ENCODE measurements at places on chromosomes 1 and 21.

DNA sequence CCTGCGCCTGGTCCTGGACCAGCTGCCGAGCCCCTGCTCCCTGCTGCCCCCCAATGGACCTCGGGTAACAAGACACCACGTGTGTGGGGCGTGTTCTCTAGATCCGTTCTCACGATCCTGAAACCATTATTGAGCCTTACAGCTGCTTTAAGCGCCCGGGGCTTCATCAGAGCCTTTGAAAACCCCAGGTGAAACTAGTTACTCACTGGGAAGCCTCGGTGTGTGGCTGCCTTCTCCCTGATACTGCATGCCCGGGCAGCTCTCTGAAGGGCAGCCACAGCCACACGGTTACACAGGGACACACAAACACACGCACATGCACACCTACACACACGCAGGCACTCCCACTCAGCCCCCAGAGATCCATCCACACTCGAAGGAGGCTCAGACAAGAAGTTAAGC, 5.3 kb downstream of the HES2 start:
- peak; percentile 75 for DNase-seq

DNA sequence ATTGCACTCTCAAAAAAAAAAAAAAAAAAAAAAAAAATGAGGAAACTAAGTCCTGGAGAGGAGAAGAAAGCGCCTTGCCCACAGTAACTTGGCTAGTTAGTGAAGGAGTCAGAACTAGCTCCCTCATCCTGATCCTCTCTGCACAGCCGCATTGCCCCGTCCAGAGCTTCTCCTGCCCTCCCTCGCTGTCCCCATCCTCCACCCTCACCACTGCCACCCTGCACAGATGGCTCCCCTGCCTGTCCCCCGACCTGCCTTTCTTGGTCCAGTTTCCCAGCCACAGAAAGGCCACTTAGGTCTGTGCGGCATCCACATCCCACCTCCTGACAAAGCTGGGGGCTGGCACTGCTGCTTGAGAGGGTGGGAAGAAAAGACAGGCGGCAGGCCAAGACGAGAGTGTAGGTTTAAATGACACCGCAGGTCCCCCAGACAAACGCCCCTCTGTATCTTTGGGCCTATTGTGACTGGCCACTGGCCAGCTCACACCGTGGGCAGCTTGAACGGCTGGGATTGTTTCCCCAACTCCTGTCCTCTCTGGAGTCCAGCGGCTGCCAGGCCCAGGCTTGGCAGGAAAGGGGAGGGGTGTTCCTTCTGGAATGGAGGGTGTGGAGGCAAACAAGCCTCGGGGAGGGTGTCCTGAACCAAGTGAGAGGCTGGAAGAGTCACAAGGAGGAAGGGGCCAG, 20.2 kb downstream of the NCMAP start:
- DNase-seq: no peak

DNA sequence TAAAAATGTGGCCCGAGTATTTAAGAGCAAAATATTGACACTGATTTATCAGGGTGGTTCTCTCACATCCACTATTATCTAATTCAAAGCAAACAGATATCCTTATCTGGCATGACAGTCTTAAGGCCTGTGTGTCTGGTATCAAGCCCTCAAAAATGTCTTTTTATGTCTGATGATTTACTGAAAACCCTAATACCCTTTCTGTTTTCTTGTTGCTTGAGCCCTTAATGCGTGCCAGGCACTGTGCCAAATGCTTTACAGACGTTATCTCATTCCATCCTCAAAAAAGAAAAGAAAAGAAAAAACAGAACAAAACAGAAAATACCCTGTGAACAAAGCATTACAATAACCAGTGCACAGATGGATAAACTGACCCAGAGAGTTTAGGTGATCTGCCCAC, 5.7 kb downstream of the DUSP23 start:
- DNase-seq: peak; percentile 14

DNA sequence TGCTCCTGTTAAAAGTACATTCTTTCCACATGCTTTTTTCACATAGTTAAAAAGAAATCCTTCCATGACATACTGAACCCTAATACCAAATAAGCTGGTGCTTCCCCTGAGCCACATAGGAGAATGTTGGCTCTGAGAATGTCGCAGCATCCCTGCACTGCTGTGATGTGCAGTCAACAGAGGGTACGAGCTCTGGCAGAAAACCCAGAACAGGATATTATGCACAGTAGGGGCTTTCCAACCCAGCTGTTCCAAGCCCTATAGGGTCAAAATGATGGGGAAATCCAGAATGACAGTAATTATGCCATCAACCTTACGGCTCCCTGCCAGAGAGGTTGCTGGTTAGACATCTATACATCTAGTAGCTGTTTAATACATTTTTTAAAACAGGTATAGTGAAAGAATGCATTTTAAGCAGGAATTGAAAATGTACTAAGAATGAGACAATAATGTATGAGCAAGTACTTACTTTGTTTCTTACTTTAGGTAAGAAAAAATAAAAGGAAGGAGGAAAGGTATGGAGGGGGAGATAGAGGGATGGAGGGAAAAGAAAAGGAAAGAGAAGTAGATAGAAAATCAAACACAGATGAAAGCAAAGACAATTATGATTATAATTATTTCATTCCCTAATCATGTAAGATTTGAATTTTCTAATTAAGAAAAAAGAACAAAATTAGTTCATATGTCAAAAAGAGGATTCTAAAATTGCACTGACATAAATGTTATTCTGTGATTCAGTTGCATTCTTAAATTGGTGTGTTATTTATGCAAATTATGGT, 126.0 kb downstream of the NR5A2 start:
- DNase-seq: peak; percentile 57

GRCh38 chr21:38359835-38360234, 103.0 kb downstream of the KCNJ15 start:
- no peak for DNase-seq

All from dermis blood vessel endothelial cell (primary cell).